DMS79 treated with DMSO at 0.1 percent for 48 hours (cell line): ENCODE measurements at places on chromosomes 7 and 10.

GRCh38 chr7:26166684-26167266 is 14.8 kb downstream of the NFE2L3 start:
- no peak for DNase-seq

- DNase-seq = no peak
These were observed at the start of gene C10orf105 for GRCh38 chr10:71719464-71720201. C10orf105 (minus strand) TSS chr10:71719778; CDS start chr10:71716337, 3,441 bp downstream.

- peak; percentile 35 for DNase-seq
These were observed 7.1 kb downstream of the GATA3 start for GRCh38 chr10:8061274-8062211.

GRCh38 chr7:16564023-16564380 is 37.4 kb downstream of the LRRC72 start:
- DNase-seq = no peak
